Cerebellar cortex (tissue), 1 donor: ENCODE measurements at places on chromosomes 2 and 18.
A peak's percentile ranks its signal among the peaks of the same experiment; 100 is the strongest.

DNA sequence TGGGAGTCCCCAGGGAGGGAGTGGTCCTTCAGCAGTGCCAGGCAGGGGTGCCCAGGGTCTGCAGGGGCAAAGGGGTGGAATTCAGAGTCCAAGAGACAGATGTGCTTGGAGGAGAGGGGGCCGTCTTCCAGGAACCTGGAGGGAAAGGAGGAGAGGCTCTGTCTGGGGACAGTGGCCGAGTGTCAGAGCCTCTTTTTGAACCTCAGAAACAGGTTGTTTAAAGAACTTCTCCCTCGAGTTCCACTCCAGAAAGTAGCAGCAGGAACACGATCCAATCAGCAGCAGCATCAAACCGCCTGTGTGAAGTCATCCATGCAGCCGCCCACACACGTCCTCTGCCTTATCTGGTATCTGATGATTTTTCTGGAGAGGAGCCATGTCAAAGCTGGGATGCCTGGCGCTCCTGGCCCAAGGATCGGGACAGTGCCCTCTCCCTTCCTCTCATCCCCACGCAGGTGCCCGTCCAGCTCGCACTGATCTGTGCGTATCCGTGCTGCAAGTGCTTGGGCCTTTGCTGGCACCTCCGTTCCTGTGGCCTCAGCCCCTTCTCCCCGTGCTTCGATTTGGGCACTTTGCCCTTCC is 205.1 kb downstream of the NDUFA10 start:
- no peak for DNase-seq

DNA sequence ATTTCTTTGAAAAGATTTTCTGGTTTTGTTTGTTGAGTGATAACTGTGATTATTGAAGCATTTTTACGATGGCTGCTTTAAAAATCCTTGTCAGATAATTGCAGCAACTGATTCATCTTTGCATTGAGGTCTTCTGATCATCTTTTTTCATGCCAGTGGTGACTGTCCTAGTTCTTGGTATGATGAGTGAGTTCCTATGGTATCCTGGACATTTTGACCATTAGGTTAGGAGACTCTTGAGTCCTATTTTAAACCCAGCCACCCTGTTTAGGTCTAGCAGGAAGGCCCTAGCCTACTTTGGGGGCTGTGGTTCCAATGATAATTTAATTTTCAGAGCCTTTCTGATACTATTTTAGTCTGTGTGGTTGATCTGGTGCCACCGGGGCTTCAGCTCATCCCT is 72.7 kb upstream of the REV1 start:
- DNase-seq = no peak

GRCh38 chr2:157182834-157183396 is 74.6 kb upstream of the GALNT5 start:
- no peak for DNase-seq

DNA sequence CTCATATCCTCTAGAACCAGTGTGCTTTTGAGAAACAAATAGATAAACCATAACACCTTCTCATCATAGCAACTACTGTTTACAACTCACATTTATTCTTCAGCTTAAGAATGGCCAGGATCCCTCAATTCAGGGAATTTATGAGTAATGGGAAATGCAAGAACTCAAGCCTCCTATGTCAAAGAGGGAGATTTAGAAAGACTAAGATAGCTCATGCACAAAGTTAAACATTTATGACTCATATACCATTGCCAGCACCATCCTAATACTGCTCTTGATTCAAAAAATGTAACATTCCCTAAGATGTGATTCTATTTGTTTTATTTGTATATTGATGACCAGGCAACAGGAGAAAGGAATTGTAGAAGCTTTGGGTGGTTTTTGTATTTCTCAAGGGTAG is 172.8 kb downstream of the CYP26B1 start:
- no peak for DNase-seq

DNA sequence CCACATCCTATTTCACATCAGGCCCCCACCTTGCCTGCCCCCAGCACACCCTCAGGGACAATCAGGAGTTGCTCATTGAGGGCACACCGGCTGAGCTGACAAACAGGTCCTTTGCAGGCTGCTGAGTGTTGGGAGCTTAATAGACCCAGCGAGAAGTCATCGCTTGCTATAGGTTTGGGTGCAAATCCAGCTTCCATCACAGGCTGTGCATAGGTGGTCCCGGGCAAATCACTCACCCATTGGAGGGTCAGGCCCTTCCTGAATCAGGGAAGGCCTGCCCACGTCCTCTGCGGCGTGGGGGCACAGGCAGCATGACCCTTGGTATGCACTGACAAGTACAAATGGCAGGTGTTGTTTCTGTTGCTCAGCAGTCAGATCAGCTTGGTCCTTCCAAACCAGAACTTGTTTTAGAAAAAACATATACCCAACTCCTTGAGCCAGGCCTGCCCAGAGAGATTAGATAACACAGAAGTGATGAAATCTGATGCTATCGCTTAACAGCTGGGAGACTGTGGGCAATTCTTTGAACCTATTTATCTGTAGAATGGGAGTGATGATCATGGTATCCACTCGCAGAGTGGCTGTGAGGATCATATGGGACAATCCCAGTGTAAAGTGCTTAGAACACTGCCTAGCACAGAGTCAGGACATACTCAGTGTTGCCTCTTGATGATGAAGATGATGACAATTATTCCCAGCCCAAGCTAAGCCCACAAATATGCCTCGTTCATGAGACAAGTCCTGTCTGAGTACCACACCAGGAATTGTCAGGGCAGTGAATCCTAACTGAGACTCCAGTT is 34.9 kb downstream of the SMAD7 start:
- no peak for DNase-seq

DNA sequence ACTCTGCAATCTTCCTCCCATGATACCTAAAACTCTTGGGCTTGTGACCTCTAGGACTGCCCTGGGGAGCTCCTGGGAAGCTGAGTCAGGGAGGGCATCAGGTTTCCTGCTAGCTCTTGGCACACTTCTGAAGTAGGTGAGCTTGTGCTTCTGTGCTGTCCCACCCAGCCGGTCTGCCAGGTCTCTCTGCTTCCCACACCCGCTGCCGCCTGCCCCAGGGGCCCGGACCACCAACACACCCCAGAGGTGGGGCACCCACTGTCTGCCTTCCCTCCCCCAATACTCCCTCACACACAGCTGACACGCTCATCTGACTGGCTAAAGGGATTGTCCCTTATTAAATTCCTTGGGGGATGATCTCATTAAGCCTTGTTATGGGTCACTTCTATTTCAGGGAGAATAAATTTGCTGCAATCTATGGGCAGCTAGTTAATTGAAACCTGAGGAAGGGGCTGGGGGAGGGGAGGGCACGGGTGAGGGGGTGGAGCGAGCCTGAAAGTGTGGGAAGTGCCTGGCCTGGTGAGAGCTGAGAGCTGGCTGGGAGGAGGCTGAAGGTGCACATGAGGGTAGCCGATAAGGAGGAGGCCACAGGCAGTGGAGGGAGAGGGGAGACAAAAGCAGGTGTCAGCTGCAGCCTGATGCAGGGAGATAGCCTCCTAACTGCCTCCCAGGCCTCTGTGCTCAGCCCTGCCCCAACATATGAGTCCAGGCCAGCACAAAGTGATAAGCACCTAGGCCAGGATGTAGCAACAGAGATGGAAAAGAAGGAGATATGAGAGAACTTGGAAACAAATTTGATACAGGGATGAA is 48.8 kb downstream of the HAUS1 start:
- DNase-seq = peak; percentile 78

DNA sequence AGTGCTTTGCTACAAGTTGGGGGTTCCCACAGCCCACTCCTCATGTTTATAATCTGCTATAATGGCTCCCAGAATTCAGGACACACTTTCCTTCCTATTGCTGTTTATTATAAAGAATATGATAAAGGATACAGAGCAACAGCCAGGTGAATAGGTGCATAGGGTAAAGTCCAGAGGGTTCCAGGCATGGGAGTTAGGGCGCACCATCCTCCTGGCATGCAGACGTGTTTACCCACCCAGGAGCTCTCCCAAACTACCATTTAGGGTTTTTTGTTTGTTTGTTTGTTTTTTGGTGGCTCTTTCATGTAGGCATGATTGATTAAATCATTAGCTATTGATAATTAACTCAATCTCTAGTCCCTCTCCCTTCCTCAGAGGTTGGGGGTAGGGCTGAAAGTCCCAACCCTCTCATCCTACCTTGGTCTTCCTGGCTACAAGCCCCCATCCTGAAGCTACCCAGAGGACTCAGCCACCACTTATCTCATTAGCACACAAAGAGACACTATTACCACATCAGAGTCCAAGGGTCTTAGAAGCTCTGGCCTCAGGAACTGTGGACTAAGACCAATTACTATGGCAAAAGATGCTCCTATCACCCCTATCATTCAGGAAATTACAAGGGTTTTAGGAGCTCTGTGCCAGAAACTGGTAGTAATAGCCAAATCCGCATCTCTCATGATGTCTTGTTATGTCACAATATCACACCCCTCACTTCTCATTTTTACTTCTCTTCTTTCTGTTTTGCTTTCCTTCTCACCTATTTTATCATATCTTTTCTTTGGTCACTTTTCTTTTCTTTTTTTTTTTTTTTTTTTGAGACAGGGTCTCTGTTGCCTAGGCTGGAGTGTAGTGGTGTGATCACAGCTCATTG is 154.9 kb upstream of the TTC39C start:
- no peak for DNase-seq

- DNase-seq = no peak
These were observed 566.6 kb upstream of the DSEL start for GRCh38 chr18:68083131-68083530.

DNA sequence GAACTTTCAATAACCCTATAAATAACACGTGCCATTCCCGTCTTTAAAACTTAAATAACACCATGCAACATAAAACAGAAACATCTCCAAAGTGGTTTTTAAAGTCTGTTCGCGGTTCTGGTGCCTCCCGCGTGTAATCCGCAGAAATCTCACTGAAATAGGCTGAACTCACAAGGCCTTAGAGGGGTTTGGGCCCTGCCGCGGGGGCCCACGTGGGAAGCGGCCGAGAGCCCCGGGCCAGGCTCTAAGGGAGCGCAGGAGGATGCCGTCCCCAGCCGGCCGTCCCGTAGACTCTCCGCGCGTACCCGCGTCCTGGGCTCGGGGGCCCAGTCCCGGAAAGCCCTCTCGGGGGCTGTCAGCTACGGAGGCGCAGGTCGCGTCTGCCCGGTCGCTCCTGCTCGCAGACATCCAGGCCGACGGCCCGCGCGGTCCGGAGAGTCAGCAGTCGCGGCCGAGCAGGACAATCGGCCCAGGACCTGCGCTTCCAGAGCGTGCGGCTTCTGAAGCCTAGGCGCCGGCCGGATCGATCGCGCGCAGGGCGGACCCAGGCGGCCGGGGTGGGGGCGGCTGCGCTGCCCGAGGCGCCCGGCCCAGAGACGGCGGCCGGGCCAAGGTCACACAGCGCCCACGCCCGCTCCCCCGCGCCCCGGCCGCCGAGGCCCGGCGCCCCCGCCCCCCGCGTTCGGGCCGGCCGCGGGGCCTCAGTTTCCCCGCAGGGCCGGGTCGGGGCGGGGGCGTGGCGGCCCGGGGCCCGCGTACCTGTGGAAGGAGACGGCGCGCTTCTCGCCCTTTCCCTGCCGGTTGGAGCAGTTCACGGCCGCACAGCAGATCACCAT is 558 bp downstream of the THAP4 start:
- no peak for DNase-seq

DNA sequence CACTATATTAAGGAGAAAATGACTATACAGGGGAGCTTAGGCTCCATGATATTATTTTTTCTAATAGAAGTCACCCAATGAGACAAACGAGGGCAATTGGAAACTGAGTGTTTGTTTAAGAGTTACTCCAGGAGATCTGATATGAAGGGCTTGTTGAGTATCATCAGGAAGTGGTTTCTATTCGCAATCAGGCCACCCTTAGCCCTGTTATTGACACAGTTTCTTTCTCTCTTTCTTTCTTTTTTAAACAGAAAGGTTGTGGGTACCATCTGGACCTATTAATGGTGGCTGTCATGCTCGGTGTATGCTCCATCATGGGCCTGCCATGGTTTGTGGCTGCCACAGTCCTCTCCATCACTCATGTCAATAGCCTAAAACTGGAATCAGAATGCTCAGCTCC is 117.3 kb downstream of the DPP4 start:
- no peak for DNase-seq
